Activated naive CD8-positive, alpha-beta T cell treated with anti-CD3 and anti-CD28 coated beads, Interleukin-2, amount 10 ng/mL, durations not matched to agents 7 days and 5 days (primary cell): ENCODE measurements at places on chromosomes 4 and X. TPM values are rescaled to one million over a fixed set of nuclear protein-coding genes. Genes with fewer than 3 reads are reported as not detected.

- peaks cover 3% of the 10 kb centered on the region for H3K4me1 ChIP-seq
- DNase-seq: no peak
- no peak overlapping the region for H3K27ac ChIP-seq
- H3K36me3 ChIP-seq: peaks cover 18% of the 10 kb centered on the region
- H3K27me3 ChIP-seq: no peaks in the 10 kb centered on the region
- H3K4me3 ChIP-seq: no peak overlapping the region
Observed at GRCh38 chrX:150616179-150616862, 47.9 kb downstream of the MTM1 start.

- no peaks in the 10 kb centered on the region for H3K36me3 ChIP-seq
- H3K4me3 ChIP-seq: no peak overlapping the region
- no peaks in the 10 kb centered on the region for H3K4me1 ChIP-seq
- no peaks in the 10 kb centered on the region for H3K27me3 ChIP-seq
Observed at GRCh38 chr4:175784986-175785525, 27.0 kb downstream of the GPM6A start.

GRCh38 chr4:152356428-152357034, 179.4 kb downstream of the FBXW7 start:
- H3K27me3 ChIP-seq: no peaks in the 10 kb centered on the region
- no peak for DNase-seq

DNA sequence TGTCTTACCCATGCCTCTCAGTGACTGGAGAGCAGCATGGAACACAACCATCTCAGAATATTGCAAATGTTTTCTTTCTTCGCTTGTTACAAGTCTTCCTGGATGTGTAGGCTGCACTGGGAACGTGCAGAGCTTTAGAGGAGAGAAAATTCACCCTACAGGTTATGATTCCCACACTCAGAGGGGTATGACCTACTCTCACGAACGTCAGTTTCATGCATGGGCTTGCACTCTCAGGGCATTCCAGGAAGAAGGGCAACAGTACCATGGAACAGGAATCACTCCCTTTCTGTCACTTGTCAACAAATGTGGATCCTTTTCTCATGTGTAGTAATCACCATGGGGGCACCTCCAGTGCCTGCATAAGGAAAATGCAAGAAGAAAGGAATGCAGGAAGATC, 75.8 kb downstream of the NBDY start:
- peaks cover 26% of the 10 kb centered on the region for H3K4me1 ChIP-seq
- H3K36me3 ChIP-seq: peaks cover 13% of the 10 kb centered on the region
- H3K27me3 ChIP-seq: no peaks in the 10 kb centered on the region
- H3K4me3 ChIP-seq: no peak overlapping the region

Gene TAF7L
- not detected for total RNA-seq

Gene FAAH2
- 3.0 TPM for total RNA-seq

GRCh38 chr4:75902352-75902751, at the start of gene PPEF2:
Gene PPEF2 (minus strand): TSS chr4:75902452. CDS start chr4:75896325, 6,127 bp downstream.
- peaks cover 4% of the 10 kb centered on the region for H3K4me1 ChIP-seq
- no peak for DNase-seq
- no peak within 1 kb of the TSS for H3K27ac ChIP-seq
- H3K27me3 ChIP-seq: peaks cover 10% of the 10 kb centered on the region
- H3K36me3 ChIP-seq: no peaks in the 10 kb centered on the region

- no peak overlapping the region for H3K27ac ChIP-seq
- no peaks in the 10 kb centered on the region for H3K36me3 ChIP-seq
- H3K27me3 ChIP-seq: no peaks in the 10 kb centered on the region
- H3K4me1 ChIP-seq: no peaks in the 10 kb centered on the region
Observed at GRCh38 chrX:83077606-83078005, 430.5 kb upstream of the POU3F4 start.

GRCh38 chrX:133053861-133054598, 42.9 kb downstream of the USP26 start:
- H3K4me1 ChIP-seq: no peaks in the 10 kb centered on the region
- H3K4me3 ChIP-seq: no peak overlapping the region
- H3K36me3 ChIP-seq: no peaks in the 10 kb centered on the region
- H3K27me3 ChIP-seq: no peaks in the 10 kb centered on the region
- no peak for DNase-seq

Gene MTNR1A
- not detected for total RNA-seq

GRCh38 chr4:53507671-53508286, 83.5 kb downstream of the LNX1 start:
- no peak overlapping the region for H3K4me3 ChIP-seq
- no peaks in the 10 kb centered on the region for H3K36me3 ChIP-seq
- DNase-seq: no peak
- H3K4me1 ChIP-seq: no peaks in the 10 kb centered on the region
- peaks cover 3% of the 10 kb centered on the region for H3K27me3 ChIP-seq

- no peaks in the 10 kb centered on the region for H3K27me3 ChIP-seq
- H3K4me3 ChIP-seq: no peak overlapping the region
- H3K27ac ChIP-seq: no peak overlapping the region
- H3K4me1 ChIP-seq: peaks cover 9% of the 10 kb centered on the region
- no peaks in the 10 kb centered on the region for H3K36me3 ChIP-seq
Observed at GRCh38 chrX:78574306-78574705, 84.8 kb downstream of the RTL3 start.

GRCh38 chr4:151409470-151410313, 716 bp downstream of the FHIP1A start:
- peaks cover 67% of the 10 kb centered on the region for H3K27me3 ChIP-seq
- no peak overlapping the region for H3K27ac ChIP-seq
- peaks cover 18% of the 10 kb centered on the region for H3K4me1 ChIP-seq
- no peak for DNase-seq
- peak overlapping the region; percentile 77 for H3K4me3 ChIP-seq

Gene SPANXA1
- total RNA-seq: not detected

Gene CENPI
- total RNA-seq: 24.6 TPM

Gene XK
- 0.08 TPM for total RNA-seq

Gene HSD17B13
- total RNA-seq: 0.48 TPM

DNA sequence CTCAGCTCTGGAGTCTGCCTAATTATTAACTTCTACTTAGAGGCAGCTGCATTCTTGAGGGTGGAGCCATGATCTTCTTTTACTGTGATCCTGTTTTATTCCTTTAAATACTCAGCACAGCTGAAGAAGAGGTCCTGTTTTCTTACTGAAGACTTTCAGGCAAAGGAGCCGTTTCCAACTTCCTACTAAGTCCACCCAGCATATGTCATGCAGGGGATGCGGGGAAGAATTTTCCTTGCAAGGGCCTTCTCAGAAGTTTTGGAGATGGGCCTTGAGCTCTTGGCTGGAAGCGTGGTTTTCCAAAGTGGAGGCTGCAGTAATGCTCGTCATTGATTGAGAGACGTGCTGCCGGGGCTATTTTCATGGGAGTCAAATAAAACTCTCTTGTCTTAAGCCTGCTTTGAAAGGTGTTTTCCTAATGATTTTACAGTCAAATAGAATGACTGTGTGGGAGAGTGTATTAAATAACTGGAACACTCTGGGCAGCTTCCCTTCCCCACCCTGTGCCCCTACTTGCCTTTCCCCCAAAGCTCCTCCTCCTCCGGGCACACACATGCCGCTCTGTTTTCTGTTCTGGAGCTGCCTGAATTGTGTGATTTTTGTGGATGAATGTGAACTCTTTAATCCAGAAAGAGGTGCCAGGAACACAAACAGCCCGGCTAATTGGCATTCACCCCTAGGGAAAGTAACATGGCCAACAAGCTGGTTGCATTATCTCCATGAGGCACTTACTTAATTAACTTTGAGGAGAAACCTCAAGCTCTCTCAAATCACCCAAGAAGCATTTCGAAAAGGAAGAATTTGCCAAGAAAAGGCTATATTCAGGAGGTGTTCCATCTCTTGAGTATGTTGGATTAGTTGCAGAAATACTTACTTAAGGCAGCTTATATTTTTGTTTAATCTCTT, 28.1 kb downstream of the FGF2 start:
- no peak for DNase-seq
- no peak overlapping the region for H3K4me3 ChIP-seq
- no peaks in the 10 kb centered on the region for H3K4me1 ChIP-seq
- H3K27me3 ChIP-seq: peaks cover 30% of the 10 kb centered on the region
- H3K36me3 ChIP-seq: no peaks in the 10 kb centered on the region

GRCh38 chrX:107398115-107398514, 51.3 kb upstream of the FRMPD3 start:
- peaks cover 9% of the 10 kb centered on the region for H3K27me3 ChIP-seq
- no peak for DNase-seq
- H3K4me1 ChIP-seq: no peaks in the 10 kb centered on the region
- H3K36me3 ChIP-seq: no peaks in the 10 kb centered on the region
- no peak overlapping the region for H3K27ac ChIP-seq

Gene H2BW2
- not detected for total RNA-seq

Gene ADAM29
- not detected for total RNA-seq

Gene SPARCL1
- total RNA-seq: not detected

Gene USP17L24
- total RNA-seq: not detected

- no peaks in the 10 kb centered on the region for H3K36me3 ChIP-seq
- H3K27me3 ChIP-seq: peaks cover 21% of the 10 kb centered on the region
- peaks cover 2% of the 10 kb centered on the region for H3K4me1 ChIP-seq
- no peak overlapping the region for H3K4me3 ChIP-seq
Observed at GRCh38 chr4:154720123-154720522, 23.7 kb upstream of the LRAT start.

GRCh38 chrX:7580127-7580526, 262.8 kb upstream of the VCX start:
- H3K36me3 ChIP-seq: no peaks in the 10 kb centered on the region
- H3K27me3 ChIP-seq: no peaks in the 10 kb centered on the region
- H3K27ac ChIP-seq: no peak overlapping the region
- H3K4me1 ChIP-seq: no peaks in the 10 kb centered on the region
- no peak overlapping the region for H3K4me3 ChIP-seq
- no peak for DNase-seq

Gene ASB12
- total RNA-seq: not detected

DNA sequence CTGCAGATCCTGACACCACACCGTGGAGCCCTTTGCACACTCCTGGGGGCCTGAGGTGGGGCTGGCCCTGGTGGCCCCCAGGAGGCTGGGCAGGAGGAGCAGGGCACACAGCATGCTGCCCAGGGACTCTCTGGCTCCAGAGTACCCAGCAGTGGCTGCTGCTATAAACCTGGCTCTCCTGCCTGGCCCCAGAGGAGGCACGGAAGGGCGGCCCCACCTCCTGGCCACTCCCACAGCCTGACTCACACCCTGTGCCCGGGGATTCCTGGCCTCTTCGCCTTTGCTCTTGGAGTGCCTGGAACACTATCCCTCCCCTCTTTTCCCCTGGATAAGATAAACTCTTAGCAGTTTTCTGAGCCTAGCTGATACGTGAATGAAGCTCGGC, at the start of gene PSAPL1:
TSS of gene PSAPL1 (minus strand) at position 165 of the 385 bp plus-strand sequence. CDS start at position 114, 51 bp downstream.
- DNase-seq: no peak
- no peaks in the 10 kb centered on the region for H3K4me1 ChIP-seq
- H3K4me3 ChIP-seq: no peak within 1 kb of the TSS
- no peaks in the 10 kb centered on the region for H3K36me3 ChIP-seq

DNA sequence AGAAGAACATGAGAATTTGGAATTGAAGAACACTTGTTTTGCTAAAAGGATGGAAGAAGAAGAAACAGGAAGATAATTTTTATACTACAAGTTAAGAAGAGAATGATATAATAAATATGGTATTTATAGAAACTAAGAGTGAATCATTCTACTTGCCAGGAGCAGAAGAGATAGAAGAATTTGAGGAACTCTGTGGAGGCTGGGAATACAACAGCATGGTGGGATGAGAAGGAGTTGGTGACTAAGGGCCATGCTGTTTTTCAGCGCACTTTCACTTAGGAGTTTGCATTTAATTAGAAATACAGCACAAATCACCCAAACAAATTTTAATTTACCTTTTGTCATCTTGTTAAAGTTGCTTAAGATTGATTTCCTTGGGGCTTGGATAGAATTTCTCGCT, 20.5 kb downstream of the HADH start:
- no peaks in the 10 kb centered on the region for H3K27me3 ChIP-seq
- peaks cover 45% of the 10 kb centered on the region for H3K36me3 ChIP-seq
- H3K4me1 ChIP-seq: peaks cover 9% of the 10 kb centered on the region
- no peak overlapping the region for H3K4me3 ChIP-seq
- no peak overlapping the region for H3K27ac ChIP-seq
- no peak for DNase-seq

DNA sequence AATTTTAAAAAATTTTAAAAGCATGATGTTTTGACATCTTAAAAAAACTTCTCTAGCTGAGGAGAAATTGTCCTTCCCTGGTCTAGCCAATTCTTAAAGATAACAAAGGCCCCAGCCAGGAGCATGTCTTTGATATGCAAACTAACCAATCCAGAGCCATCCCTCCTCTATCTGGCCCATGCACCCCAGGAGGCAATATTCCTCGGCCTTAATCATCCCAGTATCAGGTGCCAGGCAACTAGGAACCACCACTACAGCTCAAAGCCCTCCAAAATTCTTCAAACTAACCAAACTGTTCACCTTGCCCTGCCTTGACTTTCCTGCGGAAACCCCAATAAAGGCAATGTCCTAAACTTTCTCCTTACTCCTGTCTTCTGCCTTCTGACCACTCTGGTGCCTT, 97.8 kb upstream of the USP9X start:
- no peak for DNase-seq
- no peak overlapping the region for H3K4me3 ChIP-seq
- peaks cover 3% of the 10 kb centered on the region for H3K36me3 ChIP-seq
- no peaks in the 10 kb centered on the region for H3K27me3 ChIP-seq

DNA sequence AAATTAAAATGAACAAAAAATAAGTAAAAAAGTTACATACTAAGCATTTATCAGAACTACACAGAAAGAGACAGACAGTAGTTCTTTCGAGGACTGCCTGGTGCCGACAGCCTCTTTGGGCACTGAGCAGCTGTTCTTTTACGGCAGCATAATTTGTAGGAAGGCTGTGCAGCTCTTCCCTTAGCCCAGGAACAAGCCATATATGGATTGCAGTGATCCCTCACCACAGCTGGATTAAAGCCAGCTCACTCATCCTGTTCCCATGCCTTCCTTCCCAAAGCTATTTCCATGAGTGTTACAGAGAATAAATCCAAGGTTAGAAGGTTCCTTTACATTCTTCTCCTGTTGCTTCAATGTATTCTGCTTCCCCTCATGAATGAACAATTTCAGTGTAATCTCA, 71.7 kb downstream of the DDX60L start:
- H3K27ac ChIP-seq: no peak overlapping the region
- no peak overlapping the region for H3K4me3 ChIP-seq
- no peak for DNase-seq
- H3K27me3 ChIP-seq: no peaks in the 10 kb centered on the region
- peaks cover 52% of the 10 kb centered on the region for H3K36me3 ChIP-seq

- H3K4me3 ChIP-seq: no peak overlapping the region
- no peaks in the 10 kb centered on the region for H3K4me1 ChIP-seq
- no peak for DNase-seq
- H3K27me3 ChIP-seq: peaks cover 3% of the 10 kb centered on the region
- H3K27ac ChIP-seq: no peak overlapping the region
- no peaks in the 10 kb centered on the region for H3K36me3 ChIP-seq
Observed at GRCh38 chr4:149747646-149748045, 68.0 kb downstream of the IQCM start.
